Kidney (tissue), 22 donors: ENCODE measurements at places on chromosomes 3 and 15. TPM values are rescaled to one million over a fixed set of nuclear protein-coding genes. Genes with fewer than 3 reads are reported as not detected.

GRCh38 chr3:121661376-121661775, 673 bp upstream of the HCLS1 start:
- DNase-seq: no peak

DNA sequence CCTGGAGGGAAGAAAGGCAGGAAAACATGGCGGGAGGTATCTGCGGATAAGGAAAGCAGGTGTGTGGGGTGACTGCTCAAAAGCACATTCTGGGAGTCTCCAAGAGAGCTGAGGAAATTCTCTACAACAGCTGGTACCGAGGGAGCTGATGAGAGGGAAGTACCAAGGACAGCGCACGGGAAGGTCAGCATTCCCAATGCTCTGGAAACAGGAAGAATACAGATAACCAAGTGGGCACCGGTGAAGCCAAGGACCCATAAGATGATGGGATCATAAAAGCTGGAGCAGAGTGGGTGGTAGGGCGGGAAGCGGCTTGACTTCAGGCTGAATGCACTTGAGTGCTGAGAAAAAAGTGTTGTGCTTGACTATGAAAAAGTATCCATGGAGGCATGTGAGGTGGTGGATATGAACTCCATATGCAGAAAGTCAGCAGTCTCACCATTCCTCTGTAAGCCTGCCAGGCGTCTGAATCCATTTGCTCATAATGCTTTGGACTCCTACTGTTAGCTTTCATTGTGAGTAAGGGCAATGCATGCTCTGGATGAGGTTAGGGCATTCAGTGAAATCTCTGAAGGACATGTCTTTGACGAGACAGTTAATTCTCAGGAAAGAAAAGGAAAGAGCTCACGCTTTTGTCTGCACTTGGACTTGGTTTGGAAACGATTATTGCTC, 215.5 kb downstream of the NR1D2 start:
- peak; percentile 52 for DNase-seq

DNA sequence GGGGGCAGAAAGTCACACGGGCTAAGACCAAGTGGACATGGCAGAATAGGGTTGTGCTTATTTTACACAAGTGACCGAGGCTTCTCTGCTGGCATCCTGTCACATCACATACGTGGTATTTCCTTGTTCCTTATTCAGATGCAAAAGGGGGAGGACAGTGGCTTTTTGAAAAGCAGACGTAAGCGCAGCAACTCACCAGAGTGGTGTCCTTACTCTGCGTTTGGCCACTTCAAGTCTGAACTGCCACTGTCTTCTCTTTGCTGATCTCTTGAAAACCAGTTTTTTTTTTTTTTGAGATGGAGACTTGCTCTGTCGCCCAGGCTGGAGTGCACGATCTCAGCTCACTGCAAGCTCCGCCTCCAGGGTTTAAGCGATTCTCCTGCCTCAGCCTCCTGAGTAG, 113.2 kb downstream of the SOX2 start:
- DNase-seq: no peak

- DNase-seq: no peak
These were observed 31.4 kb downstream of the HRH1 start for GRCh38 chr3:11185564-11186317.

- DNase-seq: no peak
These were observed 165.7 kb downstream of the MAGI1 start for GRCh38 chr3:65873028-65873427.

DNA sequence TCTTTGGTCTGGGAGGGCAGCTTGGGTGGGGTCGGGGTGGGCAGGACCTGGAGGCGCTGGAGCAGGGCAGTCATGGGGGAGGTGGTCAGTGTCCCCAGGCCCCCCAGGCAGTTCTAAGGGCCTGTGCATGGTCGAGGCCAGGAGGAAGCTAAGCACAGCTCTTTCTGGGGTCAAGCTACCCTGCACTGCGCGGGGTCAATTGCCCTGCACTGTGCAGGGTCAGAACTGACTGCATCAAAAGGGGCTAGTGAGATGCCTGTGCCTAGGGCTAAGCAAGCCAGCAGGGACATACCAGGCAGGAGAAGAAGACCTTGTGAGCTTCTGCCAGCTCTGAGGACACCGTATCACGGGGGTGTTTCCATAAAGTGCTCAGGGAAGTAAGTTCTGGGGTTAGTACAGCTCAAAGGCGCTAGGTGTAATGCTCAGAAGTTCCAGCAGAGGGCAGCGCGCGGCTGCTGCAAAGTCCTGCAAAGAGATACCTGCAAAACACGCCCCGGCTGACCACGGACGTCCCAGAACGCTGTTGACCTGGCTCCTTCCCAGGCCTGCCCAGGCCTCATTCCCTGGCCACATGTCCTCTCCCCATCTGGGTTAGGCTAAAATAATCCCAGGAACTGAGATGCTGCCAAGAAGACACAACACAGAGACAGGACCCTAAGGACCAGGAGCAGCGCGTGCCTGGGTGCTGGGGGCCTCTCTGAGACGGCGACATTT, 18.8 kb upstream of the IQSEC1 start:
- DNase-seq: peak; percentile 81

FGD5 gene
- 40.1 TPM for total RNA-seq

SPESP1 gene
- total RNA-seq: 4.1 TPM

PLA2G4F gene
- 51.2 TPM for total RNA-seq
